ENCODE measurements at places on chromosomes 6 and 20.
A peak's percentile ranks its signal among the peaks of the same experiment; 100 is the strongest.

DNA sequence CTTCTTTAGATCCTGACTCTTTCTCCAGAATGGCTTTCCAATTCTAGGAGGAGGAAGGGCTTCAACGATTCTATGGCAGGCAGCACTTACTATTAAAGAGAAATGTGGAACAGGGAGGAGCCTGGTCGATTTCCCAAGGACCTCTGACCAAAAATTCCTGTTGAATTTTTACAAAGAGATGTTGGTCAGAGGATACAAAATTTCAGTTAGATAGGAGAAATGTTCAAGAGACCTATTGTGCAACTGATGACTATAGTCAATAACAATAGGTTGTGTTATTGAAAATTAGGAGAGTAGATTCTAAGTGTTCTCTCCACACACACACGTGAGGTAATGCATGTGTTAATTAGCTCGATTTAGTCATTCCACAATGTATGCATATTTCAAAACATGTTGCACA lies 130.1 kb upstream of the TNFAIP3 start:
- DNase-seq, result no peak

GRCh38 chr6:7723554-7723953 lies 2.3 kb upstream of the BMP6 start:
- DNase-seq, result no peak

- no peak for DNase-seq
Measured at GRCh38 chr20:34567892-34568865, 9.7 kb downstream of the MAP1LC3A start.

- no peak for DNase-seq
Measured at GRCh38 chr6:35359744-35360348, 17.5 kb downstream of the PPARD start.

GRCh38 chr20:22339091-22339881 lies 245.1 kb downstream of the FOXA2 start:
- DNase-seq, result no peak

GRCh38 chr20:53943522-53944291 lies 126.7 kb downstream of the BCAS1 start:
- DNase-seq, result peak; percentile 17

GRCh38 chr20:25346349-25346748 lies 44.3 kb downstream of the ABHD12 start:
- DNase-seq, result no peak

GRCh38 chr6:132471787-132472186 lies 41.1 kb downstream of the STX7 start:
- no peak for DNase-seq

- no peak for DNase-seq
Measured at GRCh38 chr20:13700761-13701160, 62.0 kb upstream of the TASP1 start.

DNA sequence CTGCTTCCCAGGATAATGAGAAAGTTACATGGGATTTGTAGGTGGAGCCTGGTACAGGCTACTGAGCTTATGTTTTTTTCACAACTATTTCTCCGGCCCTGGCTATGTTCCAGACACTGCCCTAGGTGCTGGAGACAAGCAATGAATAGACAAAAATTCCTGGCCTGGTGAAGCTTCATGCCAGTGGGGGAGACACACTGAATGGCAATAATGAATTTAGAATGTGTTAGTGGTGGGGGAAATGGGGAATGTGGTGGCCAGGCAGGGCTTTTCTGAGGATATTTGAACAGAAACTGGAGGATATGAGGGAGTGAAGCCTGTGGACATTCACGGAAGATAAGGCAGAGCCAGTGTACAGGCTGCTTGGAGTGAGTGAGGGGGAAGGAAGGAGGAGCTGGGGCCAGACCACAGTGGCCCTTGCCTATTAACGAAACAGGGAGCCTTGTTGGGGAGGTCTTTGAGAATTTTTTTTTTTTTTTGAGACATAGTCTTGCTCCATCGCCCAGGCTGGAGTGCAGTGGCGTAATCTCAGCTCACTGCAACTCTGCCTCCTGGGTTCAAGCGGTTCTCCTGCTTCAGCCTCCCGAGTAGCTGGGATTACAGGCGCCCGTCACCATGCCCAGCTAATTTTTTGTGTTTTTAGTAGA lies 6.6 kb downstream of the FOXS1 start:
- no peak for DNase-seq

DNA sequence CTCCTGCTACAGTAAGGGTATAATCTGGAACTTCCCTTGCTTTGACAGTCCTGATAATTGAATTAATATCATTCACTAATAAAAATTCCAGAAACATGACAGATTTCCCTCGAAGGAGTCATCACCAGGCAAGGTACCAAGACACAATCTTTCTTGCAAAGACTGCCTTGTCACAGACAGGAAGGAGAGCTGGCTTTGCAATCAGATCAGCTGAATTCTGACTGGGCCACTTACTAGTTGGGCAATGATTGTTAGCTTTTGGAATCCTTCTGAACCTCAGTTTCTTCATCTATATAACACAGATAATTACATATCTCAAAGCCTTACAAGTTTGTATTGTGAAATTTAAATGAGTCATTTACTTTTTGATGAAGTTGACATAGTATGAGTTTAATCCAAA lies 344.2 kb downstream of the RFPL4B start:
- no peak for DNase-seq

- DNase-seq, result no peak
Measured at GRCh38 chr20:16555754-16556153, 17.5 kb downstream of the KIF16B start.

- DNase-seq, result no peak
Measured at GRCh38 chr6:81995548-81996289, 243.2 kb upstream of the TENT5A start.

GRCh38 chr6:157096105-157096504 lies 227.2 kb downstream of the TMEM242 start:
- no peak for DNase-seq

DNA sequence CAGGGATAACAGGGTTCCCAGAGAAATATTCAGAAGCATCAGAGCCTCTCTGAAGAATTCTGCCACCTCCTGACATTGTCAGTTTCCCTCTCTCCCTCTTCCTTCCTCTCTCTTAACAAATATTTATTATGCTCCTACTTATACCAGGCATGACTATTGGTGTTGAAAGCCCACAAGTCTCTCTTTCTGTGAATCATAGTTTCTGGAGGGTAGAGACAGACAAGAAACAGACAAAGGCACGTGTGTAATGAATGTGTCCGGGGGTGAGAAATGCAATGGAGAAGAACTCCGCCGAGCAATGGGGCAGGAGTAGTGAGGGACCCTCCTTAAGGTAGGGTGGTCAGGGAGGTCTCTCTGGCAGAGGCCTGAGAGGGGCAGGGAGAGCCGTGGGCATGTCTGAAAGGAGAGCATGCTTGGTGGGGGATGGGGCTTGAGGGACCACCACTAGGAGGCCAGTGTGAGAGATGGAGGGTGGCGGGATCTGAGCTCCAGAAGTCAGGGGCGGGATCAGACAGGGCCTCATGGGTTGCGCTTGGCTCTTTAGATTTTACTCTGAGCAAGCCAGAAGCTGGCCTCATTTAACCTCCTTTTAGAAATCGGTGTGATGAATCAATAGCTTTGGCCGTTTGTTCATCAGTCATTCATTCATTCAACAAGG lies 57.3 kb downstream of the EYA2 start:
- no peak for DNase-seq

DNA sequence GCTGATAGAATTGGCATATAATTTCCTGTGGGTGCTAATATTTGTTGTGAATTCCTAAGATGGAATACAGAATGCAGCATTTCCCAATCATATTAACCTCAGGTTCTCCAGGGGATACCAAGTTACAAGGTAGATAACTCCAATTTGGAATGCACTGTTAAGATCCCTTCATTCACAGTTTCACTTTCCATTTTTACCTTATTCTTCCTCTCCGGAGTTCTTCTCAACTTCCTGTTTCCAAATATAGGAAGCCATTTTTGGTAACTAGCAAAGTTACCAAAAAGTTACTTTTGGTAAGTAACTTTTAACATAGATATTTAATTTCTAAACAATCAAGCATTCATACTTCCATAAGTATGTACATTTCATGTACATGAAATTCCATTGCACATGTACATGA lies 63.5 kb upstream of the PHACTR2 start:
- no peak for DNase-seq

Data from effector CD8-positive, alpha-beta T cell (primary cell).